ENCODE measurements at places on chromosomes 16 and 17.

- DNase-seq: no peak
Observed at GRCh38 chr17:41813699-41814124, 908 bp downstream of the FKBP10 start.

GRCh38 chr17:27564463-27564862, 66.5 kb upstream of the LGALS9 start:
- DNase-seq: no peak

GRCh38 chr16:56460101-56460500, 8.7 kb downstream of the OGFOD1 start:
- no peak for DNase-seq

DNA sequence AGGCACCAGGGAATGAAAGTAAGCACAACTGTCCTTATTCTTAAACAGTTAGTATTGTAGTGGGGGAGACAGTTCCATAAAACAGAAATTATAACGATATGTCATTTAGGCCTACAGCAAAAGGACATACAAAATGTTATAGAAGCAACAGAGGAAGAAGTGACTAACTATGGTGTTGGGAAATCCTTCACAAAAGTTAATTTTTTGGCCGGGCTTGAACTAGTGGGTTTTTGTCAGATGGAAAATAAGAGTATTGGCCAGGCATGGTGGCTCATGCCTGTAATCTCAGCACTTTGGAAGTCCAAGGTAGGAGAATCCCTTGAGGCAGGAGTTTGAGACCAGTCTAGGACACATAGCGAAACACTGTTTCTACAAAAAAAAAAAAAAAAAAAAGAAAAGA, 127.8 kb downstream of the SSH2 start:
- no peak for DNase-seq

- no peak for DNase-seq
Observed at GRCh38 chr16:4523686-4524085, 14.9 kb downstream of the CDIP1 start.

DNA sequence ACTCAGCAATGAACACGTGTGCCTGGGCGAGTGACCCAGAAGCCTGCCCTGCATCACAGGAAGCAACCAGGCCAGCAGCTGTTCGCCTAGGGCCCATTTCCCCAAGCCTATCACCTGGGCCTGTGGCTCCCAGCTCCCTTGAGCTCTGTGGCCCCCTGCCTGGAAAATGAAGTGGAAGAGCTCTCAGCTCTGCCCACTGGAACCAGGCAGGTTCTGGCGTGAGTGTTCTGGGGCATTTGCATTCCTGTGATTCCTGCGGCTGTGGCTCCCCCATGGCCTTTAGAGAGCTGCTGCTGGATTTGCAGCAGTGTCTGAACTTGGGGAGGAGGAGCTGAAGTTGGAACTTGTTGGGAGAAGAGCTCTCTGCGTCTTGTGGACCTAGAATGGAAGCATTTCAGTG, 22.8 kb downstream of the PGS1 start:
- peak; percentile 36 for DNase-seq

- no peak for DNase-seq
Observed at GRCh38 chr16:53829186-53829747, 125.3 kb downstream of the FTO start.

- DNase-seq: no peak
Observed at GRCh38 chr16:70778901-70779309, 22.1 kb downstream of the VAC14 start.

- peak; percentile 85 for DNase-seq
Observed at GRCh38 chr17:7627250-7628121, at the start of gene SAT2. SAT2 (minus strand) TSS chr17:7627821; CDS start chr17:7627635, 186 bp downstream.

GRCh38 chr17:29197516-29198272, 17.5 kb upstream of the MYO18A start:
- DNase-seq: no peak

DNA sequence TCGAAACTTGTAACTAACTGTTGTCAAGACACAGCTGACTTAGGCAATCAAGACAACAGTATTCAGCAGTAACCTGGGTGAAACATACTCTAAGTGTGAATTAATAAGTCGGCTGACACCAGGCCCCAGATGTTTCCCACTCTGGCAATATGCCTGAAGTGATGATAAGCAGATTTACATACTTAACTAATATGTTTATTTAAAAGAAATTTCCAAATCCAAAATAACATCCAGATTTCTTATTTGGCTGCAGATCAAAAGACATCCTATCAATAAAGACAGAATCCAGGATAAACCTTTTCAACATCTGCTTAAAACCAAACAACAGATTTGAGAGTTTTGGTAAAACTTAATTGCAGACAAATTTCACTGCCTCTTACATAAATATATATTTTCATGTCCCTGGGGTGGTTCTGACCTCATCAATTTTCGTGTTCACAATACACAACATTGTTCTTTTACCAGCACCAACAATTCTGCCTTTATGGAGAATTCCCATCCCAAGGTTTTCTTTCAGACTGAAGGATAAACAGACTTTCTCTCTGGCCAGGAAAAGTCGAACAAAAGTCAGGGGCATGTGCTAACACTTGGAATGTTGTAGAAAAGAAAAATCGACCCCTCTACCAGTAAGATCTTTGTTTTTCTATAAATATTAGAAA, 45.1 kb upstream of the TOX3 start:
- no peak for DNase-seq

- DNase-seq: no peak
Observed at GRCh38 chr16:81437865-81438264, 6.7 kb upstream of the CMIP start.

DNA sequence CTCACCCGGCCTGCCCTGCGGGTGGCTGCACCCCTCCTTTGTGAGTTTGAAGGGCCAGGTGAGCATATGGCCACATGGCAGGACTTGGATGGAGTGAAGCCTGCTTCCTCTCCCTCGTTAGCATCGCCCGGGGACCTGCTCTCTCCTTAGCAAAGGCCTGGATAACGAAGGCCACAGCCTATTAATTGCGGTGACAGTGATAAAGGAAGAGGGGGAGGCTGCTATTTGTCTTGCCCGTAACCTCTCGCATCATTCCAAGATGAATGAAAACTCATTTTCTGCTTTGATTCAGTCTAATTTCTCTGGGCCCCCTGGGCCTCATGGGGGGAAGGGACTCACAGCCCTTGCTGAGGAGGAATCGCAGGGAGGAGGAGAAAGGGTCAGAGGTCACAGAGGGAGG, 68.5 kb upstream of the LHX1 start:
- DNase-seq: no peak

DNA sequence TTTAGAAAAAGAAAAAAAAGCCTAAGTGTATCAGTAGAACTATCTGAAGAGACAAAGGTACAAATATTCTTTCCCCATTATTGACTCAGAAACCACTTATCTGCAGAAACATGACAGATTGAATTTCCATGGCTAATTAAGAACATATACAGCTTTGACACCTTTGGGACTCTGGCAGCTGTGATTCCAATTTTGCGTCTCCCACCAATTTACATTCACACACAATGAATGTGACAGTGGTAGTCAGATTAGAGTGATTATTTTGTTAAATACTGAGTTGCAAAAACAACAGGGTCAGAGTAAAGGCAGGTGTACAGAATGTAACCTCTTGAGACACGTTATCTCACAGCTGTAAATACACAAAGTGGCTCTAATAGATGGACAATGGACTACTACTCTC, 5.3 kb upstream of the PPM1D start:
- DNase-seq: no peak

- DNase-seq: peak; percentile 85
Observed at GRCh38 chr17:44218344-44219107, 949 bp downstream of the UBTF start.

DNA sequence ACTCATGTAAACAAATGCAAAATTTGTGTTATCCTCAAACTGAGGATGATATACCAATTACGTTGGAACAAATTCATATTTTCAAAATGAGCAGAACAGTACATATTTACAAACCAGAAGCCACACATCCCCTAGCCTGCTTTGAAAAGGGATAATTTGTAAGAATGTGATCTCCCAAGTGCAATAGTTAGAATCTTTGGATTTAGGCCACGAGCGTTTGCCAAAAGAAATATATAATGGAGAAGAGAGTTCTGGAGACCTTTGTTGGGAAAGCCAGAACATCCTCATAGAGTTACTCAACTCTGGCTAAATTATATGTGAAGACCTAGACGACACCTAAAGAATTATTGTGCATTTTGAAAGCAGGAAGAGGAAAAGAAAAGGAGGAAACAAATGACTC, 449.3 kb downstream of the KCNJ2 start:
- no peak for DNase-seq

- no peak for DNase-seq
Observed at GRCh38 chr17:204427-205147, 23.1 kb upstream of the DOC2B start.

GRCh38 chr16:2035431-2036199, 8.9 kb downstream of the NHERF2 start:
- DNase-seq: no peak

DNA sequence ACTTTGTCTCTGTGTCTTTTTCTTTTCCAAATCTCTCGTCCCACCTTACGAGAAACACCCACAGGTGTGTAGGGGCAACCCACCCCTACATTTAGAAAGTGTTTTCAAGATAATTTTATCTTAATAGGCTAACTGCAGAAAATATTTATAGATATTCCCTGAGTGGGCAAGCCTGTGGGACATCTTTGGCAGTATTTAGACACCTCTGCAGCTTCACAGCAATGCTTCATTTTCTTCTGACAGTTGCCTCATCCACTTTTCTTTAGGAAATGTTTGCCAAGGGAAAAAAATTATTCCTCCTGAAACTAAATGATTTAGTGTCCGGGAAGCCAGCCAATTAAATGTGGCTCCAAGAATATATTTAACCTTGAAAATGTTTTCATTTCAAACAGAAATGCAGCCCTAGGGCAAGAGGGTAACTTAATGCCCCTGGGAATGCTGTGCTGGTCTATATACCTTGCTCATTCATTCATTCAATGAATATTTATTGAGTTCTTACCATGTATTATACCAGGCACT, 290.4 kb downstream of the ABCC12 start:
- no peak for DNase-seq

- no peak for DNase-seq
Observed at GRCh38 chr17:34620458-34620857, 41.1 kb downstream of the TMEM132E start.

- no peak for DNase-seq
Observed at GRCh38 chr17:73742948-73743381, 98.7 kb upstream of the SDK2 start.

- DNase-seq: no peak
Observed at GRCh38 chr17:50668025-50668837, 33.5 kb downstream of the ABCC3 start.

DNA sequence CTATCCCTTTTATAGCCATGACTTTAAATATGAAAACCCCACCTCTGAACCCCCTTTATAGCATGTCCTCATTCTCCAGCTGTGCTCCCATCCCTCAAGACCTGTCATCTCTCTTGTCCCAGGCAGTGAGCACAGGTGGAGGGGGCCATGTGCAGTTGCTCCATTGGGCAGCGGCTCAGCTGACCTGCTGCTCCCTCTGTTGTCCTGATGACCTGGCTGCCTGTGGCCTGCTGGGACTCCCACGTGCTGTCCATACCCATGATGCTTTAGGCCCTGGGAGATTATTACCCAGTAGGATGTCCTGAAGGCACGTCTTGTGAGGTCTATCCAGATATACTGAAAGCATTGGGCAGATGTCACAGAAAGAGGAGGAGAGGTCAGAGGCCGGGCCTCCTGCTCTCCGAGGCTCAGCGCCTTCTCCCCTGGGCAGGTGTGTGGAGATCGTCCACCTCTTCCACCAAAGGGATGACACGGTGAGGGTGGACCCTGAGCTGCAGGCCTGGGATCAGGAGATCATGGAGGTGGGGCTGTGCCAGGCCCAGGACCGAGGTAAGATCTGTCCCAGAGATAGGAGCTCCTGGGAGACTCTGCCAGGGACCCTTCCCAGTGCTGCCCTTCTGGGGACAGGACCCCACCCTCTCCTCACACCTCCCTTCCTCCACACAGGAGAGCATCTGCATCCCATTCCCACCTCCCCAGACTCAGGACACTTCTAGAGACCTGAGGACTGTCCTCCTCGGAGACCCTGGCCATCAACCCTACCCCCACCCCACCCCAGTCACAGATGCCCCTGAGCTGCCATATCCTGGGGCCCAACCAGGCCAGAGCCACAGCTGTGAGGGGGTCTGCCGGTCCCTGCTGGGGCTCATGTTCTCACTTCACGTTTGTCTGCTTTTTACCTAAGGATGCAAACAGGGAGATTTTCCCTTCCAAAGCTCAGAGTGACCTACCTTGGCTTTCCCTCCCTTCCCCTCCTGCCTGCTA, 58.0 kb downstream of the GOSR1 start:
- no peak for DNase-seq

GRCh38 chr17:78128551-78129350, at the start of gene TMC6:
TMC6 (minus strand) TSS chr17:78128755; CDS start chr17:78126832, 1,923 bp downstream.
- DNase-seq: peak; percentile 31

GRCh38 chr16:80527297-80527696, 13.5 kb upstream of the DYNLRB2 start:
- no peak for DNase-seq

- no peak for DNase-seq
Observed at GRCh38 chr16:1870365-1871082, 1.4 kb downstream of the MEIOB start.

DNA sequence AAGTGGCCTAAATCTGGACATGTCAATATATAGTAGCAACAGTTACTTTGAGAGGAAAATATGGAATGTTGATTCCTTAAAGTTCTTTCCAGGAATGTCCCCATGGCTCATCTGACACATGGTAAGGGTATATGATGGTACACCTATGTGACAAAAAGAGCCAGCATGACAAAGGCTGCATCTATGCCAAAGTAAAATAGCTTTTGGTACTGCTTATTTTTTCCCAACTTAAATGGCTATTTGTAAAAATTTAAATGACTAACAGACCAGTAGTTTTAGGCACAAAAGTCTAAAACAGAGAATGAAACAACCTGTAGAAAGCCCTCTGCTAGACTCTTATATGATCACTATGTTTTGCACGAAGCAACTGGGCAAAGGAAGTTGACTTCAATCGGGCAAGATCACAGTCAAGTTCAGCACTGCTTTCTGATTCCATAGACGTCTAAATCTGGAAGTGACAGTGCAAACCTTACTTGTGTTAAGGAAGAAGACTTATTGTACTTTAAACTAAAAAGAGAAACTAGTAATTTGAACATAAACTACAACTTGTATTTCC, 135.1 kb downstream of the SKAP1 start:
- DNase-seq: no peak

DNA sequence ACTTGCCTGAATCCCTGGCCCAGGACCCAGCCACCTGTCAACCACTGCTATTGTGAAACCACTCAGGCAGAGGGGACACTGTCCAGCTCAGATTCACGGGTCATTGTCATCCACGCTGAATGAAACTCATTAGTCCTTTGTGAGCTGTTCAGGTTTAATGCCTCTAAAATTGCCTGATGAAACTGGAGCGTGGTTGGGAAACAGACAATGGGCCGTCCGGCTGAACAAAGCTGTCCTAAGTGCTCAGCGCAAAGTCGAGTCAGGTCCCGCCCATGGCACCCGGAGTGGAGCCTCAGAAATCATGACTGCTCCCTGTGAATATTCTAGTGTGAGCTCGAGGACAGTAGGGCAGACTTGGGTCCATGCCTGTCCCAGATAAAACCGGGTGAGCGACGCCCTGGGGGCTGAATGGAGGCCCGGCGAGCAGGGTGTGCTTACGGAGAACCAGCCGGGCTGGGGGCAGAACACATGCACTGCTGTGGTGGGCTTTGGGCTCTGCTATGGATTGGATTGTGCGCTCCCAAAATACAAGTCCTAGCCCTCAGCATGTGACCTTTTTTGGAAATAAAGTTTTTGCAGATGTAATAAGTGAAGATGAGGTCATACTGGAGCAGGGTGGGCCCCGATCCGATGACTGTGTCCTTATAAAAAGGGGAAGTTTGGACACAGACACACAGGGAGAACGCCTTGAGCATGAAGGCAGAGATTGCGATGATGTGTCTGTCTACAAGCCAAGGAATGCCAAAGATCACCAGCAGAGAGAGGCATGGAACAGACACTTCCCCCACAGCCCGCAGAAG, 12.9 kb upstream of the CMIP start:
- DNase-seq: no peak

- no peak for DNase-seq
Observed at GRCh38 chr16:58937661-58938060, 203.5 kb upstream of the GOT2 start.
